Adipocyte (in vitro differentiated cells): ENCODE measurements at places on chromosomes 2 and 18.
A peak's percentile ranks its signal among the peaks of the same experiment; 100 is the strongest.

- peak; percentile 30 for DNase-seq
Measured at GRCh38 chr18:55199291-55199963, 240.2 kb upstream of the CCDC68 start.

GRCh38 chr2:46499392-46499785 is 20.0 kb downstream of the TMEM247 start:
- DNase-seq, result no peak

- DNase-seq, result peak; percentile 28
Measured at GRCh38 chr2:27281855-27282559, at the start of gene TRIM54. TRIM54 (plus strand) TSS chr2:27282429; CDS start chr2:27282732, 303 bp downstream.

DNA sequence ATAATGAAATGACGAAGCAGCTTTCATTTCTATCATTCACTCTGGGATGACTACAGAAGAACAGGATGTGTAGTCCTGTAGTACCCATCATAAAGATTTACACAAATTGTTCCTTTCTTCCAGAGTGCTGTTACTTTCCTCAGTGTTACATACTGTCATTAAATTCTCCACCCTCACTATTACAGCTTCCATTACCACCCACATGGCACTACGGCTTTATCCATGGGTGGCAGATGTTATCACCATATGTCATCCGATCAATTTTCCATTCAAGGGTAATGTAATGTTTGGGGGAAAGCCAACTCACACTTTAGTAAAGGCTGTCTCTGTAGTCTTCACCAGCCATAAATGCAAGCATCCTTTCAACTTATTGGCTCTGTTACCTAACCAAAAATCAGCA is 7.1 kb upstream of the CSRNP3 start:
- no peak for DNase-seq

- DNase-seq, result no peak
Measured at GRCh38 chr2:179773986-179774385, 87.4 kb downstream of the ZNF385B start.

DNA sequence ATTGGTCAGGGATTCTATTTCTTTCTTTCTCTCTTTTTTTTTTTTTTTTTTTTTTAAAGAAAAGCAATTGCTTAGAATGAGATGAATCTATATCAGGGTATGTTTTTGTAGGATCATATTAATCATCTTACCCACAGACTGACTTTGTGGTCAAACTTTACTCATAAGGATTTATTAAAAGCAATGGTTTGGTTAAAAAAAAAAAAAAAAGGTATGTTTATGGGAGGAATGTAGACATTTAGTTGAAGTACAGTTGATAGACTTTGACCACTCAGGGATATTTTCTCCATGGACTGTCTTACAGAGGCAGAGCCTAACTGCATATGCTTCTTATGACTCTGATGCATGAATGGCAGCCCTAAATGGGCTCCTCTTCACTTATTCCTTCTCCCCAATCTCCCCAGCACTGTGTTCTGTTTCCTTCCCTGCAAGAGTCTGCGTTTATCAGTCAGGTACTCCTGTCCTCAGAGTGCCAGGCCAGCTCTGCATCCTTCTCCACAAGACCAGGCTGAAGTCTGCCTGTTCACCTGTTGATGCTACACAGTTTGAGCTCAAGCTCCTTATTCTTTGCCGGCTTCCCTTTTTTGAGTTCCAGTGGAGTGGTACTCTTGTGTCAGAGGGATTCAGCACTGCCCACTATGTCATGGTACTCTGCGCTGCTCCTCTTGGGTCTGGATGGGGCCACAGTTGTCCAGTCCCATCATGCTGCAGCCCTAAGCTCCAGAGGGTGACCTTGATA is 24.3 kb downstream of the CRIM1 start:
- DNase-seq, result no peak

GRCh38 chr2:130346741-130347066 is 4.0 kb downstream of the IMP4 start:
- no peak for DNase-seq

- no peak for DNase-seq
Measured at GRCh38 chr2:134590679-134591078, 128.1 kb downstream of the TMEM163 start.

GRCh38 chr2:29317801-29318485 is 202.7 kb downstream of the CLIP4 start:
- peak; percentile 74 for DNase-seq

GRCh38 chr2:30382995-30383394 is 64.1 kb upstream of the LCLAT1 start:
- no peak for DNase-seq

- no peak for DNase-seq
Measured at GRCh38 chr2:16746833-16747232, 81.2 kb upstream of the CYRIA start.
